ENCODE measurements at places on chromosomes 1 and 21.

DNA sequence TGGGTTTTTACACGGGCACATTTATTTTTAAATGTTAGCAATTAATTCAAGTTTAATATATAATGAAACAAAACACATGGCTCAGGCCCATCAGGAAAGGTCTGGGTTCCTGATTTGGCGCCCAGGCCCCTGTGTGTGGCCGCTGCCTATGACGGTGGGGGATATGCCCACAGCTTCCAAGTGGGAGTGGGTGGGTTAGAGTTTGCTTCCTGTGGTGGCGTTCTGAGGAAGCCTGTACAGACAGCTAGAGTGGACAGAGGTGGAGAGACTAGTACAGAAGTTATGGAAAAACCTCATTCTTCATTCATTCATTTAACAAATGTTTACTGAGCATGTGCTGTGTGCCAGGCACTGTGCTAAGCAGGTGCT, 22.4 kb upstream of the EPS8L3 start:
- no peak for DNase-seq

DNA sequence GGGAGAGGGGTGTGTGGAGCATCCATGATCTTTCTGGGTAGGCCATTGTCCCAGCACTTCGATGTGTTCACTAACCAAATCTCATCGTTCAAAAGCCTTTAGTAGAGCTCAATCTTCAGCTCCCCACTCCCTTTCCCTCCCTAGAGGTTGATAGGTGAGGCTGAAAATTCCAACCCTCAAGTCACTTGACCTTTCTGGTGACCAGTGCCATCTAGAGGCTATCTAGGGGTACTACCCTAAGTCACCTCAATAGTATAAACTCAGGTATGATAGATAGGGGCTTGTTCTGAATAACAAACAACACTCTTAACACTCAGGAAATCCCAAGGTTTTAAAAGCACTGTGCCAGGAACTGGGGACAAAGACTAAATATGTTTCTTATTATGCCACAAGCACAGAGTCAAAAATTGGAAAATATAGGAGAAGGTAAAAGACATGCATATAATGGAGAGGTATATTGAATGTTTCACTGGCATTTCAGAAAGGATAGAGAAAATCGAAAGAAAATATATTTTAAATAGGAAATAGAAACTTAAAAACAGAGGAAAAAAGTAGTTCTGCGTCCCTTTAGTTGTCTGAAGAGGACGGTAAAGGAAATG, 42.9 kb upstream of the CD53 start:
- peak; percentile 57 for DNase-seq

DNA sequence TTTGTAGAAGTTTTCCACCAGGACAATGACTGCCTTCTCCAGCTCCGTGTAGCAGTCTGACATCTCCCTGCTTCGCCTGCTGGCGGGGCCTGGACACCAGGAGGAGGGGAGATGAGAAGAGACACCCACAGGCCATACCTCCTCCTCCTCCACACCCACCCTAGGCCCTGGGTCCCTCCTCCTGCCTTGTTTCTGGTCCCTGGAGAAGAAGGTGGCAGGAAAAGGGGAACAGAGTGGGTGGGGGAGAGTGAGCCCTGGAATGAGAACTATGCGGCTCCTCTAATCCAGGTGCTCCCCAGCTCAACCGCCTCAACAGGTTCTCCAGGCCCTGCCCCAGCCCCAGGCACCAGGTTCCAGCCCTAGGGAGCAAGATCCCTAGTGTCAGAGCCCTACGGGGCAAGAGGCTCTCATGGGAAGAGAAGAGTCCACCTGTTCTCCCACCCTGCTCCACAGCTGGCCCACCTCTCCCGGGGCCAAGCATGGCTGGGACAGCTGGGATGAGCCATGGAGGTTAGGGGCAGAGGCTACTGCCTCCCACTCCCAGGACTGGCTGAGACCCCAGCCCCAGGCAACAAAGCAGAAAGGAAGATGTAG, 4.8 kb downstream of the S100A16 start:
- DNase-seq, result no peak

DNA sequence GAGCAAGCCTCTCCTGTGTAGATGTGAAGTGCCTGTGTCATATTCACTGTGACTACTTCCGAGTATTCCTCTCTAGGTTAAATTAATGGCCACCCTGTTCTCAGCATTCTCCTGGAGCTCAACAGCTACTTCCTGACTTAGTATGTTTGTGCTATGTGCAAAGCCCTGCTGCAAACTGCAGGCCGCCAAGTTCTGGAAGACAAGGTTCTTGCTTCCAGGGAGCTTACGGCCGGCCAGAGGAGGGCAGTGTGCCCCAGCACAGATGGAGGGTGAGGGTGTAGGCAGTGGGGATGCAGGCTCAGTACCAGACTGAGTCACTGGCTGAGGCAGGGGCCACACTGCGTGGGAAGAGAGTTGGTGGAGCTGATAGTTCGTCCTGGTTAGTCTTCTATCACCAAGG, 43.2 kb downstream of the ELK4 start:
- no peak for DNase-seq

GRCh38 chr1:248757784-248758195, 2.2 kb upstream of the LYPD8 start:
- DNase-seq, result no peak

DNA sequence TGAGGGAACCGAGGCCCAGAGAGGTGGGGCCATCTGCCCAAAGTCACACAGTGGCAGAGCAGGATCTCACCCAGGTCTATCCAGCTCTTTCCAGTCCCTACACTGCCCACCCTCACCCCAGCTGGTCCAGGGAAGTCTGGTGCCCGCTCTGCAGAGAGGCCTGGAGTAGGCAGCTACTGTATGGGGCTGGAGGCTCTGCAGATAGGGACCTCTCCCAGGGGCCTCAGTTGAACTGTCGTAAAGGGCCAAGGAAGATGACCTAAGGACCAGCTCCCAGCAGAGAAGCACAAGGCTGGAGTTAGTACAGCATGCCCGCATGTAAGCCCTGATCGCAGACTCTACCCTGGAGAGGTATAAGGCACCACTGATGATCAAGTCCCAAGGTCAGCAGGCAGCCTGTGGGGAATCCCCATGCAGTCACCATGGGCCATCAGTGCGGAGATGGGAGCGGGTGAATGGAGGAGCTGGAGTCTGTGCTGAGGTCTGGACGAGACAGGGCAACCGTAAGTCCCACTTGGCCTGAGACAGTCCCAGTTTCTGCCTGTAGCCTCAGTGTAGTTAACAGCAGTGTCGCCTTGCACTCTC, 320.2 kb downstream of the MATN1 start:
- no peak for DNase-seq

GRCh38 chr1:84758968-84759491, 68.8 kb upstream of the SSX2IP start:
- no peak for DNase-seq

- DNase-seq, result no peak
Observed at GRCh38 chr1:241658081-241658793, 6.2 kb downstream of the WDR64 start.

- DNase-seq, result no peak
Observed at GRCh38 chr1:147243841-147244240, 1.4 kb downstream of the CHD1L start.

GRCh38 chr21:36929622-36930021, 36.8 kb downstream of the HLCS start:
- DNase-seq, result no peak

GRCh38 chr1:26102119-26102518, 9.5 kb upstream of the PDIK1L start:
- DNase-seq, result no peak

DNA sequence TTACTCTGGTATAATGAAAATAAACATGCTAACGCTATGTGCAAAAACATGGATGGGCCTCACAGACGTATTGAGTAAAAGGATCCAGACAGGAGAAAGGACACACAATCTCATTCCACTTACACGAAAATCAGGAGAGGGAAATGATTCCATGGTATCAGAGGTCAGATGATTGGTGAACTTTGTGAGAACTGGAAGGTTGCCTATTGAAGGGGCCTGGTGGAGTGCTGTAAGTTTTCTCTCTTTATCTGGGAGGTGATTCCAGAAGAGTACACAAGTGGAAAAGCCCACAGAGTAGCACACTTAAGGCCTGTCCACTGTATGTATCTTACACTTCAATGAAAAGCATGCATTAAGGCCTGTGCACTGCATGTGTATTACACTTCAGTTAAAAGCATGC, 9.6 kb downstream of the GSTM2 start:
- no peak for DNase-seq

GRCh38 chr1:203325418-203326091, 20.2 kb downstream of the BTG2 start:
- DNase-seq, result no peak

GRCh38 chr1:106027871-106028270, 1028.6 kb upstream of the PRMT6 start:
- no peak for DNase-seq

GRCh38 chr1:83318366-83318765, 680.6 kb downstream of the TTLL7 start:
- DNase-seq, result no peak

DNA sequence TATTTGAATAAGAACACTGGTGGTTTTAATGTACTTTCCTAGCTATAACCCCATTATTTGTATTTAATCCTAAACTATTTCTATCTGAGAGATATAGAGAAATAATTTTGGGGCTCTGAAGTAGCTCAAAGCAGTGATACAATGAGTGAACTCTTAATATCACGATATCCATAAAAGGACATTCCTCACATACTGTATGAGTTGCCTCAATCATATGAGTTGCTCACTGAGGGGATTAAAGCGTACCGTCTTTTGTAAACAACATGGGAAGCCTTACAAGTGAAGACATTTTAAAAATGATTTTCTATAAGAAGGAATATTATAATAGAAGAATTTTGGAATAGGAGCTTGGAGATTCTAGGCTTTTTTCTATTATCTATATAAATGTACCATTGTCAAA, 21.5 kb downstream of the BRINP3 start:
- DNase-seq, result no peak

GRCh38 chr1:36125129-36125991, at the start of gene COL8A2:
Gene COL8A2, minus strand, starts transcription at chr1:36125222. Its CDS starts 24,980 bp downstream, at chr1:36100242.
- no peak for DNase-seq

DNA sequence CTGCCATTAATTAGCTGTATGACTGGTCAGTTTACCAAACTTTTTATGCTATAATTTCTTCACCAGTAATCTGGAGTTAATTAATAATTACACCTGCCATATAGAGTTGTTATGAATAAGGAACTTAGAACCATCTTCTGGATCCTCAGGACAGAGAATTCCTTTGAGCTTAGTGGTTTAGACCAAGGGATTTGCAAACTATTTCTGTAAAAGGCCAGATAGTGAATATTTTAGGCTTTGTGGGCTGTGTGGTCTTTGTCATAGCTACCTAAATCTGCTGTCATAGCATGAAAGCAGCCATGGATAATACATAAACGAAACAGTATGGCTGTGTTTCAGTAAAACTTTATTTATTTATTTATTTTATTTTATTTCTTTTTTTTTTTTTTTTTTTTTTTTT, 9.0 kb downstream of the TIMM17A start:
- no peak for DNase-seq

- DNase-seq, result peak; percentile 35
Observed at GRCh38 chr1:33130297-33130696, 49.3 kb downstream of the AZIN2 start.

DNA sequence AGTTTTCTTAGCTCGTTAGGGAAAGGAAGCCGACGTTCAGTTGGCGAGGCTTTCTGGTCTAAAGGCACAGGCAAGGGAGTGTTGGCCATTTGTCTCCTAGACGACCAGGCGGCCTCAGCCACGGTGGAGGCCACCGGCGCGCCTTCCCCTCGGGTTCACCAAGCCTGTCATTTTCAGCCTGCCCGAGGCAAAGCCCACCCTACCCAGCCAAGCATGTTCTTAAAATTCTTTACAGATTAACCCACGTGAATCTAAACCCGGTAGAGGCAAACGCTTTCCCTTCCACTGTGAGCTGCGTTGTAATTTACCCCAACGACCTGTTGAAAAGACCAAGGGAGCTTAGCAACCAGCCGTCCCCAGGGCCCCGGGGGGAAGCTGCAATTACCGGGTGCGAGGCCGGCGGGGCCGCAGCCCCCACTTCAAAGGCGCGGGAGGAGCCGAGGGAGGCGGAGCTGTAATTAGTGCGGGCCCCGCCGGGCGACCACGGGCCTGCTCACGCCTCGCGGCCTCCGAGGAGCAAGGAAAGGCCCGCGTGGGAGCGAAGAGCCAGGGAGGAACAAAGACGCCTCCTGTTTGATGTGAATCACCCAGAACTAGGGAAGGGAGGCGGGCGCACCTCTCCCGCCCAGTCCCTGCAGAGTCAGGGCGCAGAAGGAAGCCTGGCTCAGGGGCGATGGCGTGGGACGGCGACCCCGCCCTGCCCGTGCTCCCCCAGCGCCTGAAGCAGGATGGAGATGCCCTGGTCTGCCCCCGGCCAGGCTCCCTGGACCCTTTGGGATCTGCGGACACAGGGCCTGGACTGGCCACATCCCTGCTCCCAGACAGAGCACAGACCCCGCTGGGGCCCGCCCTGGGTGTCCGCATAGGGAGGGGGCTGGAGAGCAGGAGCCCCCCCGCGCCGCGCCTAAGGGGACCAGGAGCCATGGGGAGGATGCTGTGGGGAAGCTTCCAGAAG, 12.1 kb upstream of the TSPEAR start:
- DNase-seq, result no peak

DNA sequence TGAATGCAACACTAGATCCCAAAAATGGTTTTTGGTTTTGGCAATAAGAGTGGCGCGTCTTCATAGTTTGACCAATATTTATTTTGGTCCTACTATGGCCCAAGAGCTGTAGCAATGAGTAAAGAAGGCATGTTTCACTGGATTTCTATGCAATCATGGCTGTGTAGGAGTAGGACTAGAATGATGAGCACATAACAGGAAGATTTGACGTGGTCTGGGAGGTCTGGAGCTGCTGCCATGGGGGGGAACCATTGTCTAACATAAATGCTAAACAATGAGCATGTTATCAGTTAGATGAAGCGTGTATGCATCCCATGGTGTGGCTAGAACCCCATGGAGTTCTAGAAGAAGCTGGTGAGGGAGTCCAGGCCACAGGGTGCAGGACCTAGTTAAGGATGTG, 38.3 kb downstream of the OLIG1 start:
- DNase-seq, result no peak

GRCh38 chr1:99786751-99787501, 20.5 kb upstream of the FRRS1 start:
- DNase-seq, result peak; percentile 38

- peak; percentile 22 for DNase-seq
Observed at GRCh38 chr21:36630485-36631206, 68.3 kb upstream of the SIM2 start.

DNA sequence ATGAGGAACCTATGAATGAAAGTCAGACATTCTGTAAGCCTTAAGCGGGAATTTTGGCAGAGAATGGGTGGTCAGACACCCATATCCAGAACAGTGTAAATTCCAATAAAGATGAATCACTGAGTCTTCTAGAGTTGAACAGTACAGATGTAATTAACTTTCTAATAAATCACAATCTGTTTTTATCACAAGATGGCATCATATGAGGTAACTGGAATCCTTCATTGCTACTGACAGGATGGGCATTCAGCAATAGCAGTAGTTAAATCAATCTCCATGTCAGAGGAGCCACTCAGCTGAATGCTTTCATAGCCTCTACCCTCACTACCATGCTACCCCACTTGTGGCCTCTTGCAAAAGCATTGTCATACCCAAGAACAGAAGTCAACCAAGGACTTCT, 690.3 kb downstream of the AMY1C start:
- DNase-seq, result no peak
